Iris pigment epithelial cell (primary cell): ENCODE measurements at places on chromosomes 12 and 14.

DNA sequence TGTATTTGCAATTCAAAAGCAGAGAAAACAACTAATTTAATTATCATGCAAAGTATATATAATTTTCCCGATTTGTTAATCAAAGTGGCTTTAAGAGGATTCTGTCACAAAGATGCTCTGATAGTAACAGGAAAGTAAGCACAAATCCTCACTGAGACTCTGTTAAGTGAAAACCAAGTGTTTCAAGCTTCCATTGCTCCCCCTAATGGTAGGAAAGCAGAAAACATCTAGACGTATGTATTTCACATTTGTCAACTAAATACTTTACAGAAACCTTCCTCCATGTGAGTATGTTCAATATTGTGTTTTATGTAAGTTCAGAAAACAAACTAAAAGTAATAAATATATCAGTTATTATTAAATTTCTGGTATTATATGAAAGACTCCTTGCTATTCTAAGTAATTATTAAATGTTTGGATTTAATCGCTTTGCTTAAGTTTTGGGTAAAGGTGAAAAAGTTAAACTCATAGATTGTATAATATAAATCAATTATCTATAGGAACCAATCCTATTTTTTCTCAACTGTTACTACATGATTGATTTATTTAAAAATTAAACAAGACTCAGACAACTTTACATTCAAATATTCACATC lies 1.5 kb upstream of the NTS start:
- DNase-seq = peak; percentile 65

- peak; percentile 20 for DNase-seq
Observed at GRCh38 chr14:56115976-56116893, 2.0 kb upstream of the PELI2 start.

DNA sequence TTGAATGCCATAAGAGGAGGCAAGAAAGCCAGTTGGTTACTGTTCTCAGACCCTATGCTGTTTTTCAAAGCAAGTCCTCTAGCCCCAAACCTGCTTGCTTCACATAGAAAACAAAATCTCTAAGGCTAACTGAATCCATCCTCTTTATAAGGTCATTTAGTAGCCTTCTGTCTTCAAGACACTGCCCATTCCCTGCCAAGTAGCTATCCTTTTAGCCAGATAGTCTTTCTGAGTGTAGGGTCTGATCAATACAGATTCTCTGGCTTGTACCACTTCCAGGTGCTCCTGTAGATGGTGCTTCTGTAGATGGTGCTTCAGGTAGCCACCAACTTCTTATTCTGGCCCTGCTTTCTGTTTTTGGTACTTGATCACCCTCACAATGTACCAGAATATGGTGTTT lies 15.9 kb upstream of the CCER1 start:
- no peak for DNase-seq

GRCh38 chr14:89140326-89140725 lies 276.7 kb downstream of the FOXN3 start:
- DNase-seq = no peak

GRCh38 chr14:76109087-76109880 lies 42.4 kb upstream of the GPATCH2L start:
- DNase-seq = no peak

GRCh38 chr14:29222671-29223268 lies 456.2 kb downstream of the FOXG1 start:
- peak; percentile 75 for DNase-seq

DNA sequence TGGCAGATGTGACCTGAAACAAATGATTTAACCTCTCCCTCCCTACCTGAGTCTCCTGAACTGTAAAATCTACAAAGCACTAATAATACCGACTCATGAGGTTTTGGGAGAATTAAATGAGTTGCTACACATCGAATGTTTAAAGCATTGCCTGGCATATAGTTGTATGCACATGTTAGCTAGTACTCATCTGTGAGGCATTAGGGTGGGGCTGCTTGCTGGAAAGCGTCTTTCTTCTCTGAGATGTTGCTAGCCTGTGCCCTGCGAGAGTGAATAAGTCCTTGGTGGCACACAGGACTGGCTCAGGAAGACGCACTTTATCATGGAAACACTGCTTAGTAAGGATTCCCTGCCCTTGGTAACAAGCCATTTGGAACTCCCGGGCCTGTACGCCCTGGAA lies 6.1 kb downstream of the RAPGEF3 start:
- peak; percentile 48 for DNase-seq

DNA sequence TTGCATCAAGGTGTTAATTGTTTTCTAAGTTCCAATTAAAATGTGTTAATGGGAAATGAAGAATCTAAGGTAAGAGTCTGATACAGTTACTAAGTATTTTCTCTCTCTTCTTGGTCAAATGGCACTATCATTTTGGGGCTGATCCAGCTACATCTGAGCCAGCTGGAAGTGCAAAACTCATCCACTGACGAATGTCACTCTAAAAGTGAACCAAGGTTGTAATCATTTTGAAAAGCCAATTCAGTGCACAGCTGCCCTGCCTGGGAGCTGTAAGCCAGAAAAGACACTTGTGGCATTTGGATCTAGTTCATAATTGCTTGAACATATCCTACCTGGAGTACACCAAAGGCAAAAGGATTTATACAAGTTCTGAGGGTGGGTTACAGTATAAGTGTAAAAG lies 1011.3 kb downstream of the AACS start:
- DNase-seq = no peak

GRCh38 chr12:5123921-5124320 lies 80.2 kb downstream of the KCNA5 start:
- peak; percentile 8 for DNase-seq

DNA sequence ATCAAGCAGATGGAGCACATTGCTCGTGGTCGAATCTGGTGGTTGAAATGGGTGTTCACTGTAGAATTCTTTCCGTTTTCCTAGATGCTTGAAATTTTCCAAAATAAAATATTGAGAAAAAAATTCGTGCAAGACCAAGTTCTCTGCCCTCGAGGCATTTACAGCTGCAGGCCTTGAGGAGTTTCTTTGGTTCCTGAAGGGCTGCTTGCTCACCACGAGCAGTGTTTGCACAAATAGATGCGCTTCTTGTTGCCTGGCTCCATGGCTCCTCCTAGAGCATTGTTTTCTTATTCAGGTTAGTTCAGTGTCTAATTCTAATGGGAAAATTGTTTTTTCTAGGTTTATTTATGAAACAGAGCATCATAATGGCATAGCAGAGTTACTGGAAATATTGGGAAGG lies 74.5 kb upstream of the DYNC1H1 start:
- peak; percentile 11 for DNase-seq

GRCh38 chr12:58424735-58425392 lies 483.5 kb downstream of the ATP23 start:
- DNase-seq = peak; percentile 39

DNA sequence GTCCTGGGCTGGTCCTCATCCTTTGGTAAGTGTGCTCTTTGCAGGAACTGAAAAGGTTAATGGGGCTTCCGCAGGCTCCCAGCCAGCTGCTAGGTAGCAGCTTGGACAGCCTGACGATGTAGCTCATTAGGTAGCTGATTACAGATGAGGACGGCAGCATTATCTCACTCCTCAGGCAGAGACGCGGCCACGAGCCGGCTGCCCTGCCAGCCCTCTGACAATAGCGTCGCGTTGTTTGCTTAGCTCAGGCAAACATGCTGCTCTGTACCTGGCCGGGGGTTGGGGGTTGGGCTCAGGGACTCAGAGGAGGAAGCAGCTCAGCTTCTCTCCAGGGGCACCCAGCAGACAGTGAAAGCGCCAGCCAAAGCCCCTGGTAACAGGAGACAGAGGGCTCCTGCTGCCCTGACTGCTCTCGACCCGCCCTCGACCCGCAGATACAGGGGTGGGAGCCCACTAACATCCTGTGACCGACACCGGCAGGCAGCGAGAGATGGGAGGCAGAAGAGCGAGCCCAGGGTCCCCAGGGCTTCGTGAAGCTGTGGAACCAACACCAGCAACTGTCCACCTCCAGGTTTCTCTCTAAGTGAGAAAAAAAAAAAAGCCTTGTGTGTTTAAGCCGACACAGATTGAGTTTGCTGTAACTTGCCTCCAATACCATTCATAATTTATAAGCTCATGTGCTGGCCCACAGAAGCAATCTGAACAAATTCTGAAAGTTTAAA lies 53.4 kb upstream of the DLK1 start:
- DNase-seq = no peak

GRCh38 chr14:72476657-72477499 lies 417.0 kb downstream of the DPF3 start:
- DNase-seq = peak; percentile 92
